ENCODE measurements at places on chromosomes 7 and 10.

DNA sequence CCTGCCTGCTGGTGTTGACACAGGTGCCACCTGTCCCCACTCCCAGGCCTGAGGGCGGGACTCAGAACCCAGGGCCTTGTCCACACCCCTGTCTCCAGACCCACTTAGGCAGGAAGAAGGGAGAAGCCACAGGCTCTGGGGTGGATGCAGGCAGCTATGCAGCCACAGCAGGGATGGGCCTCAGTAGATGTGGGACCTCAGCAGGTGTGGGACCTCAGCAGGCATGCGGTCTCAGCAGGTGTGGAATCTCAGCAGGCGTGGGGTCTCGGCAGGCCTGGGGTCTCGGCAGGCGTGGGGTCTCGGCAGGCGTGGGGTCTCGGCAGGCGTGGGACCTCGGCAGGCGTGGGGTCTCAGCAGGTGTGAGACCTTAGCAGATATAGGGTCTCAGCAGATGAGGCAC is 118.0 kb upstream of the PITRM1 start:
- no peak for DNase-seq

- DNase-seq = no peak
Measured at GRCh38 chr10:24930427-24930826, 22.0 kb downstream of the PRTFDC1 start.

DNA sequence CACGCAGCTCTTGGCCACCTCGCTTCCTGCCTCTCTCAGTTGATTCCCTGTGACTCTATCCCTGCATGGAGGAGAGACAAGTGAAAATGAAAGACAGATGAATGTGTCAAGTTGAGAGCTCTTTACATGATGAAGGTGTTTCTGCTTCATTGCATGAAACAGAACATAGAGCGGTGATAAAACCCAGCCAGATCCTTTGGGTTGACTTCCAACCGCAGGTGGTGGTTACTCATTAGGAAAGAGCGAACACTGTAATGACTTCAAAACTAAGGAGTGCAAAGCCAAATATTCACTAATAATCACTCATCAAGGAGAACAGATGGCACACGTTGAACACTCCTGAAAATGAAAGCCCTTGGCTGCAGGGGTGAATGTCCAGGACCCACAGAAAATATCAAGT is 31.8 kb upstream of the WDR11 start:
- no peak for DNase-seq

DNA sequence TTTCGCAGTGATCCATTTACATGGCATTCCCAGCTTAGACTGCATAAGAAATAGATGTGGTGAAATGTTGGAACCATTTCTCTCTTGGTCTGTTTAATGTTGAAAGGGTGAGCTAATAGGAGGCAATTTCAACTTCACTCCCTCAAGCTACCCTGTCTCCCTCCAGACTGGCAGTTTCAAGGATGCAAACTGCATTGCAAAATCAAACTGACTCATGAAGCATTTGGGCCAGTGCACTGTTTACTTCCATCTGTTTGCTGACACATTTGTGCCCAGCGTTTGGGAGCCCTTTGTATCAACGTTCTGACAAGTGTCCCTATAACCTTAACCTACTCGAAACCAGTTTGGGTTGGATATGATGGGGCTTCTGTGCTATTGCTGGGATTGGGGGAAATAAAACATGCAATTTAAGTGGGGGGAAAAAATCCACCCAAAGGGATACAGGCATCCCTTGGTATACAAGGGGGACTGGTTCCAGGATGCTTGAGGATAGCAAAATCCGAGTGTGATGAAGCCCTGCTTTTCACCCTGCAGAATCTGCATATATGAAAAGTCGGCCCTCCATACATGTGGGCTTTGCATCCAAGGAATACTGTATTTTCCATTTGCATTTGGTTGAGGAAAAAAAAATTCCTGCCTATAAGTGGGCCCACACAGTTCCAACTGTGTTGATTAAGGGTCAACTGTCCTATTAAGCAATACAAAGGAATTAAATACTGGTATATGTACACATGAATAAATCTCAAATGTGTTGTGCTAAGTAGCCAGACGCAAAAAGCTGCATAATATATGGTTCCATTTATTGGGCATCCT is 15.6 kb downstream of the RHEB start:
- DNase-seq = no peak

GRCh38 chr7:102973096-102973802 is 60.4 kb downstream of the LRRC17 start:
- no peak for DNase-seq

DNA sequence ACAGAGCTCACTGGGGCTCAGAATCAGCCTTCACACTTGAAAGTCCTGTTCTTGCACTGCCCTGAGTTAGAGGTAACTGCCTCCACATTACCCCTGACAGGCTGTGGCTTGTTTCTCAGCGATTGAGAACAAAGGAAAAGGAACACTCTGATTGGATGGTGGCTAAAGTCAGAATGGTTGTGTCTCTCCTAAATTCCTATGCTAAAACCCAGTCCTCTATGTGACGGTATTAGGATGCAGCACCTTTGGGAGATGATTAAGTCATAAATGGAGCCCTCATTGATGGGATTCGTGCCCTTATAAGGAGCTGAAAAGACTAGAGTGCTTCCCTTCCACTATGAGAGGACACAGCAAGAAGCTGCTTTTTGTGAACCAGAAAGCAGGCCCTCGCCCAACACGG is 38.9 kb upstream of the DGKI start:
- no peak for DNase-seq

DNA sequence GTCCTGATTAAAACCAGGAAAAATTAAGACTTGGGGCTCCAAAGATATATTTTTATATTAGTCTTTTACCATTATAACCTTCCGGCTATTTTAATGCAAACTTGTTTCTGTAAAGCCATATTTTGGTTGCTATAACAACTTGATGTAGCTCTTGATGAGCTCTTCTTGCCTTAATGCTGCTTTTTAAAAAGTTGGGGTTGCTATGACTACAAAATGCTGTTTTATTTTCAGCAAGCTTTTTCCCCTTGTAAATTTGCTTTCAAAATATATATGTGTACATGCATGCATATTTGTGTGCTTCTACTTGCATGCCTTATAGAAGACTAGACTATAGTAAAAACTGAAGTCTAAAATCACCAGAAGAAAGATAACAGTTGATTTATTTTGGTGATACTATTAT is 99.7 kb downstream of the CSTF2T start:
- DNase-seq = no peak

- DNase-seq = peak; percentile 42
Measured at GRCh38 chr7:102417105-102417504, 16.3 kb upstream of the ORAI2 start.

DNA sequence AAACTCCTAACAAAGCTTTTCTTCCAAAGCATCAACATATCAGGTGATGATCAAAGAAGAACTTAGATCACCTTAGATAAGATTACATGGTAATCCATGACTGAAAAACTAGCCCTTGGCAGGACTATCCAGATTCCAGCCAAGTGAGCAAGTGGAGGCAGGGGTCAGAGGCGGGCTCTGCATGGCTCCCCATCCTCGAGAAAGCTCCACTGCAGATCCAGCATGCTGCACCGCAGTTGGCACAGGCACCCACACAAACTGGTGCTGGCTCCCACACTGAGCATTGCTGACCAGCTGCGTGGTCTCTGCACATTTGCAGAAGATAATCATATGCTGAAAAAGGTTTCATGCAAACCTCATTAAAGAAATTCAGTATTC is 10.1 kb downstream of the PSAP start:
- DNase-seq = no peak

DNA sequence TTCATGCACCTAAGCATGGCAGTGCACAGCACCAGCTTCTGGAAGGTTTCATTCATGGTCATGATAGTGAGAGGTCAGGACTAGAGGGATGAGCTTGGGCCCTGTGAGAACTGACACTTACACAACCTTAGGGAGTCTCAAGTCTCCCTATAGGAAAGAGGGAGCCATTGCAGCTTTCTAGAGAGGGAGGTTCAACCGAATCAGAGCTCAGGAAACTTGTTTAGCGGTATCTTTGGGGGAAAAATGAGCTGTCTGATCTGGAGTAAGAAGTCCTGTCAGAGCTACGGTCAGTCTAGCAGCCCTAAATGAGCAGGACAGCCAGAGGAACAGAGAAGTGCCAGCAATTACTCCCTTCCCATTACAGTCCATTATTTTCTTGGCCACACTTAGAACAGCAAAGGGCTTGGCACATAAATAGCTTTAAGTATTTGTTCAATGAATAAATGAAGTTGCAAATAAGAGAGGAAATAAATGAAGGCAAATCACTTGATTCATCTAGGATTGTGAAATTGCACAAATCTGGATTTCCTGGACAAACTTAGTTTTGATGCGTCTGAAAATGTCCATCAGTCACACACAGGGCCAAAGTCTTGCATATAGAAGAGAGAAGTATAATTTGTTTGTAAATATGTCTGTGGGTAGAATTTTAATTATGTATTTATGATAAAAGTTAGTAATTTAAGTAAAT is 262.0 kb downstream of the GLI3 start:
- DNase-seq = no peak
